ENCODE measurements at places on chromosomes 11 and 22.
A peak's percentile ranks its signal among the peaks of the same experiment; 100 is the strongest.

DNA sequence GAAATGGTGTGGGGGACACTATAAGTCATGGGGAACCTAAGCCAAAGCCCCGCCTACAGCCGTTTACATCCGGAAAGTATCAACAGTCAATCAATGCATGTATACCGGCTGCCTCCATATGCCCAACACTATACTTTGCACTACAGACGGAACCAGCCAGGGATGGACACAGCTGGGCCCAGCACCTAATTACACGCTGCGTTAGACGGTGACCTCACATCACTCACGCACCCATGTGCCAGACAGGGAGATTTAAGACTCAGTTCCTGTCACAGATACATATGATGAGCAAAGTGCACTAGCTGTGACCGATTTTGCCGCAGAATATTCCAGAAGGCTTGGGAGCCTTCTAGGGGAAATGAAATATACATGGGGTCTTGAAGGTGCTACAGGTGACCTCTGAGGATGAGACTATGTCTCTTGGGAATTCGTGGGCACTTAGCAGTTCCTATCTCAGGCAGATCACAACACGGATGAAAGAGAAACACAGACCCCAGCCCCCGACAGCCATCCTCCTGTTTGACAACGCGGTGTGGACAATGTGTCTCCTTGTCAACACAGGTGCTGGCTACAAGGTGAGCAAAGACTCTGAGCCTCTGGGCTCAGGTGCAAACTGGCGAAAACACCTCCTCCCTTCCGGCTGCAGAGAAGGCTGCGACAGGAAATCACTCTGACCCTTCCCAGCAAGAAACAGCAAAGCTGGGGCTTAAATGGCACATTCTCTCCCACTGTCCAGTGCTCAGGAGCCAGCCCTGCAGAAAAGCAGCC lies 8.0 kb downstream of the AHNAK start:
- DNase-seq: no peak

DNA sequence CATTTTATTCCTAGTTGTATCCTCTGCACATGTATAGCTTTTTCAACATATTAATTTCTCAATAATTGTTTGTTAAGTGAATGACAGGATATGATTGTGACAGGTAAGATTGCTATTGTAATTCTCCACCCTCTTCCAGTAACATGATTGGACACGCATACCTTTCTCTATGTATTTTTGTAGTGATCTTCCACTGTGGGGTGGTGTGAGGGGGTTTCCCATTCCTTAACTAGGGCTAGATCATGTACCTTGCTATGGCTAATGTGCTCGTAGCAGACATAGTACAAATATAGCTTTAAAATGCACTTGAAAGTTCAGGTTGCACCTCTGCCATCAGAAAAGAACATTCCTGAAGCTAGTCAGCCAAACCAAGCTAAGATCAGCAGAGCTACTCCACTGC lies 2392.8 kb upstream of the RAG2 start:
- DNase-seq: no peak

DNA sequence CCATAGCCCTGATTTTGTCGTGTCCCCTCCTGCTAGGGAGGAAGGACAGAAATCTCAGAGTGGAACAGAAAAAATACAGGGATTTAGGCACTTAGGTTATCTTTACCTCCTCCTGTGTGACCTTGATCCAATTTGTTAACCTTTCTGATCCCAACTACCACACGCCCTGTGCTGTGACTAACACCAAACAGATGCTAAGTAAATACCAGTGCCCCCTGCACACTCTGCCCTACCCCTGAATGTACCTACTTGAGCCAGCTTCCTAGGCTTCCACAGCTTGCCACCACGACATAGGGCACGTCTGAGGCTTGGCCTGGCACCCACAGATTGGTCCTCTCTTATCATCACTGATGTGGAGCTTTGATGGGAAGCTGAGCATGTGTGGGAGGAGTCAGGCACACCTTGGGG lies 9.2 kb downstream of the MYO18B start:
- no peak for DNase-seq

- peak; percentile 23 for DNase-seq
Measured at GRCh38 chr11:57514538-57515331, 767 bp downstream of the SLC43A1 start.

DNA sequence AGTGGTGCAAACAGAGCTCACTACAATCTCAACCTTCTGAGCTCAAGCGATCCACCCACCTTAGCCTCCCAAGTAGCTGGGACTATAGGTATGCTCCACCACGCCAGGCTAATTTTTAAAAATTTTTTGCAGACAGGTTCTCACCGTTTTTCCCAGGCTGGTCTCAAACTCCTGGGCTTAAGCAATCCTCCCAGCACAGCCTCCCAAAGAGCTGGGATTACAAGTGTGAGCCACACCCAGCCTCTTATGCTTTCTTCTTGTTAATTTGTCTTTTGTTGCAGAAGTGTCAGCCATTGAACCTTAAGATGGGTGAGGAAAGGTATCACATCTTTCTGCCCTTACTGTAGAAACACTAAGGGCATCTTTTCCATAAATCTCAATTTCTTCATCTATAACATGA lies 34.9 kb downstream of the DENND5A start:
- DNase-seq: no peak

- no peak for DNase-seq
Measured at GRCh38 chr22:46815132-46815531, 52.7 kb downstream of the TBC1D22A start.

DNA sequence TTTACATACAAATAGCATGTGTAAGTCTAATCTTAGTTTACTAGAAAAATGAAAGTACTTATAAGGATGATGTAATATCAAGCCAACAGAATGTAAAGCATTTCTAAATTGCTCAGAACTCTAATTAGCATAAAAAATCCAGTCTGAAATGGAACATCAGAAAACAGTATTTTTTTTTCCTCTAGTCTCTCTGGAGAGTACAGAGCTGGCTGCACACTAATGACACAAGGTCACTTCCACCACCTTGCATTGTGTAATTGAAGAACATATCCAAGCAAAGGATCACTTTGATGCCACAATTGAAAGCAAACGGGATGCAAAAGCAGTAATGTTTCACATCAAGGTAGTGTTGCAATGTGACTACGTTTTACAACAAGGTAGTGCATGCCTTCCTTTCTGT lies 548.0 kb upstream of the LUZP2 start:
- DNase-seq: peak; percentile 39

DNA sequence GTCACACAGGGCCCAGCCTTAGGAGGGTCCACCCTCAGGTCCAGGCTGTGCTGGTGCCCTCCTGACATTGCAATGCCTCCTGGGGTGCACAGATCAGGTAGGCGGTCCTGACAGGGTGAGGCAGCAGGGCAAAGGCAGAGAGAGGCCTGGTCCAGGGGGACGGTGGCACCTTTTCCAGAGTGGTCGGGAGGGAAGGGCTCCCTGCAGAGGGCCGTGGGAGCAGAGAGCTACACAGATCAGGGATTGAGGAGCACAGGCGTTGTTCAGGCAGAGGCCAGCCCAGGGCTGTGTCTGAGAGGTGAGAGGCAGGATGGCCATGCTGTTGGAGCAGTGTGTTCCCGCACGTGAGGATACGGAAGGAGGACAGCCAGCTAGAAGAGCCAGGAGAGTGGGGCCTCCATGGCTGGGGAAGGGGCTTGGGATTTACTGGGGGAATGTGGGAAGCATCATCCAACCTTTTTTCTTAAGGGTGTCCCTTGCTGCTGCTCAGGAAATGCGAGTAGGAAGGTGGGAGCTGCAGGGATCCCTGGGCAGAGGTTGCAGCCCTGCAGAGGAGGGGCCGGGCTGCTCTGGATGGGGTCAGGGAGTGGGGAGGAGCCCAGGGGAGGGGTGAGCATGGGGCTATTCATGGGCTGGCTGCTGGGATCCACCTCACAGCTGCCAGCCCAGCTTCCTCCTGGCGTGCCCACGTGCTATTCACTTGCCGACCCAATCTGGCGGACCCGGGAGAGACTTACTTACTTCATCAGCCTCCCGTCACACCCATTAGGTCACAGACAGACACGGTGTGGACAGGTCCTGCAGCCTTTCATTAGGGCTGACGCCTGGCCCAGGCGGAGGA lies 1516.4 kb downstream of the TBC1D22A start:
- DNase-seq: no peak

DNA sequence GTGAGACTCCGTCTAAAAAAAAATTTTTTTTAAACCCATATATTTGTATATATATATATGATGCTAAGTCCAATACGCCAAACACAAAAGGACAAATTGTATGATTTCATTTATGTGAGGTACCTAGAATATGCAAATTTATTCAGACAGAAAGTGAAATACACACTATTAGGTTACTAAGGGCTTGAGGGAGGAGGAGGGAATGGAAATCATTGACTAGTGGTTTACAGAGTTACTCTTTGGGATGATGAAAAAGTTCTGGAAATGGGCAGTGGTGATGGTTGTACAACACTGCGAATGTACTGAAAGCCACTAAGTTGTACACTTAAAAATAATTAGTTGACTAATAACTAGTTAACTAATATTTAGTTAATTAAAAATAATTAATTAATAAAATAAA lies 36.2 kb upstream of the FGF3 start:
- DNase-seq: no peak

GRCh38 chr11:65919573-65920371 lies 546 bp downstream of the DRAP1 start:
- no peak for DNase-seq

- DNase-seq: no peak
Measured at GRCh38 chr22:39935116-39935515, 25.1 kb upstream of the TMA7B start.

GRCh38 chr11:79374727-79375126 lies 66.1 kb downstream of the TENM4 start:
- no peak for DNase-seq

- no peak for DNase-seq
Measured at GRCh38 chr11:71843858-71844257, 10.9 kb downstream of the DEFB108B start.

DNA sequence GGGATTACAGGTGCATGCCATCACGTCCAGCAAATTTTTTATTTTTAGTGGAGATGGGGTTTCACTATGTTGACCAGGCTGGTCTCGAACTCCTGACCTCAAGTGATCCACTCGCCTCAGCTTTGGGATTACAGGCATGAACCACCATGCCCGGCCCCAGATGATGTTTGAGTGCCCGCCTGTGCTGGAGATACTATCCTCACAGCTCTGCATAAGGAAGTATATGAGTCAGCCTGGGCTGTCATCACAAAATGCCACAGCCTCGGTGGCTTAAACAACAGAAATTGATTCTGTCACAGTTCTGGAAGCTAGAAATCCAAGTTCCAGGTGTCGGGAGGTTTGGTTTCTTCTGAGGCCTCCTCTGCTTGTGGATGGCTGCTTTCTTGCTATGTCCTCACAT lies 119.3 kb downstream of the OSBP2 start:
- DNase-seq: no peak

DNA sequence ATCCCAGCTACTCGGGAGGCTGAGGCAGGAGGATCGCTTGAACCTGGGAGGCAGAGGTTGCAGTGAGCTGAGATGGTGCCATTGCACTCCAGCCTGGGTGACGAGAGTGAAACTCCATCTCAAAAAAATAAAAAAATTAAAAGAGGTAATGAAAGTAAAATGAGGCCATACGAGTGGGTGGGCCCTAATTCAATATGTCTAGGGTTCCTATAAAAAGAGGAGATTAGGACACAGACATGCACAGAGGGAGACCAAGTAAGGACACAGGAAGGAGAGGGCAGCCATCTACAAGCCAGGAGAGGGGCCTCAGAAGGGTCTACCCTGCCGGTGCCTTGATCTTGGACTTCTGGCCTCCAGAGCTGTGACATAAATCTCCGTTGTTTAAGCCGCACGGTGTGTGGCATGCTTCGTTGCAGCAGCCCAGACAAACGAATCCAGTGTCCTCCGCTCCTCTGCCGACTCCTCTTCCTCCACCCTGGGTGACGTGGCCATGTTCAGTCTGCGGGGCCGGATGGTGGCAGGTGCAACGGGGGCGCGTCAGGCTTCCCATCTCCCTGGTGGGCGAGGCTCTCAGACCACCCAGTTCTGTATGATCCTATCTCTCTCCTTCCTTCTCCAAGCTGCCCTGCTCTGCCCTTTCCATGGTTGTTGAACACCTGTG lies 51.6 kb upstream of the PARVG start:
- DNase-seq: no peak

GRCh38 chr11:45161252-45162063 lies 15.0 kb downstream of the PRDM11 start:
- DNase-seq: no peak

DNA sequence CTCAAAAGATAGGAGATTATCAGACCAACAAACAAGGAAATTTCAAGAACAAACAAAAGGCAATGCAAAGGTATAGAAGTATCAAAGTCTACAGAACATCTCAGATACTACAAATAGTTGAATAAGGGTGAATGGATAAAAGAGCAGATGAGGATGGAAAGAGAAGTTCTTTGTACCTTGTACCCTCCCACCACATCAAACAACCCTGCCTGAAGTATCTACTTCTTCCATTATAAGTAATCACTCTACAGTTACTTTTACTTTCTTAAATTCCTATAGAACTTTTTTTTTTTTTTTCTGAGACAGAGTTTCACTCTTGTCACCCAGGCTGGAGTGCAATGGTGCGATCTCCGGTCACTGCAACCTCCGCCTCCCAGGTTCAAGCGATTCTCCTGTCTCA lies 35.1 kb downstream of the MTMR2 start:
- DNase-seq: no peak

DNA sequence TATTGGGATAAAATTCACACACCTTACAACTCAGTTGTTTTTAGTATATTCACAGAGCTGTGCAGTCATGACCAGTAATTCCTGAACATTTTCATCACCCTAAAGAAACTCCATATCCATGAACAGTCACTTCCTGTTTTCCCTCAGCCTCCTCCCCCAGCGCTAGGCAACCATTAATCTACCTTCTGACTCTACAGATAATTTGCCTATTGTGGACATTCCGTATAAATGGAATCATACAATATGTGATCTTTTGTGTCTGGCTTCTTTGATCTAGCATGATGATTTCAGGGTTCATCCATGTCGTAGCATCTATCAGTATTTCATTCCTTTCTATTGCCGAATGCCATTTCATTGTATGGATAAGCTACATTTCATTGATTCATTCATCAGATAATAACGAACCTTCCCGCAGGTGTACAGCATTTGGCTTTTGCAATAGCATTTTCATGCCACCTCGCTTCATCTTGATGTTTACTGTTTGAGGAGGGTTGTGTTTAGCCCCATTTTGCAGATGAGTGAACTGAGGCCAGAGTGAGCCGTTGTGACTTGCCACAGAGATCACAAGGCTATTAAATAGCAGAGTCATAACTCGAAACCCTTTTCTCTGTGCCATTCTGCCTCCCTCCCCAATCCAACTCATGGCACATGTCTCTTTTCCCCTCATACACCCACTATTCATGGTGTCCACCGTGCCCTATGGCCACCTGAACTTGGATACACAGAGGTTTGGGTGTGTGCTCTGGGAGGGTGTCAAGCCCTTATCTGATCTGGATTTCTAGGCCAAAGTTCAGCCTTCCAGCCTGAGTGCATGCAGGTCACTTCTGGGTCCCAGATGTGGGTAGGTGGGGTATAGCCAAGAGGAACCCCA lies 11.1 kb upstream of the MYH9 start:
- peak; percentile 84 for DNase-seq

- DNase-seq: no peak
Measured at GRCh38 chr11:66183494-66184048, 84.9 kb upstream of the RAB1B start.

- peak; percentile 63 for DNase-seq
Measured at GRCh38 chr11:132588366-132588765, 943.9 kb downstream of the OPCML start.
